ENCODE measurements at places on chromosomes 5 and 9.

GRCh38 chr5:43171451-43171850 lies 20.6 kb upstream of the NIM1K start:
- DNase-seq: no peak

- no peak for DNase-seq
Observed at GRCh38 chr9:110206389-110206788, 1.6 kb downstream of the C9orf152 start.

- DNase-seq: no peak
Observed at GRCh38 chr5:138444774-138445546, 6.1 kb downstream of the REEP2 start.

DNA sequence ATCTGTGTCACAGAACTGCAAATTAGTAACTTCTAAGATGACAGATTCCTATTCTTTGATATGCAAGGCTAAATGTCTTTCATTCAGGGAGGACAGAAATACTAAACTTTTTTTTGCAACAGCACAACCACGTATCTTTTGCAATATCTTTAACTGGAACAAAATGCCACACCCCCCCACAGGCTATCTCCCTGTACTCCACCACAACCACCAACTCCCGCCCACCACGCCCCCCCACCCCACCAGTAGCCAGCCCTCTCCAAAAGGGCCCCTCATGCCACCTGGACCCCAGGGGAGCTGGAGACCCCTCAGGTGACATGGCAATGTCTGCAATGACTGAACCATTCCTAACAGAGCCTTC lies 131.8 kb downstream of the ROR2 start:
- DNase-seq: no peak

- no peak for DNase-seq
Observed at GRCh38 chr9:97980479-97980803, 2.7 kb upstream of the ANP32B start.

GRCh38 chr5:123701511-123702200 lies 189.7 kb downstream of the CSNK1G3 start:
- DNase-seq: no peak

DNA sequence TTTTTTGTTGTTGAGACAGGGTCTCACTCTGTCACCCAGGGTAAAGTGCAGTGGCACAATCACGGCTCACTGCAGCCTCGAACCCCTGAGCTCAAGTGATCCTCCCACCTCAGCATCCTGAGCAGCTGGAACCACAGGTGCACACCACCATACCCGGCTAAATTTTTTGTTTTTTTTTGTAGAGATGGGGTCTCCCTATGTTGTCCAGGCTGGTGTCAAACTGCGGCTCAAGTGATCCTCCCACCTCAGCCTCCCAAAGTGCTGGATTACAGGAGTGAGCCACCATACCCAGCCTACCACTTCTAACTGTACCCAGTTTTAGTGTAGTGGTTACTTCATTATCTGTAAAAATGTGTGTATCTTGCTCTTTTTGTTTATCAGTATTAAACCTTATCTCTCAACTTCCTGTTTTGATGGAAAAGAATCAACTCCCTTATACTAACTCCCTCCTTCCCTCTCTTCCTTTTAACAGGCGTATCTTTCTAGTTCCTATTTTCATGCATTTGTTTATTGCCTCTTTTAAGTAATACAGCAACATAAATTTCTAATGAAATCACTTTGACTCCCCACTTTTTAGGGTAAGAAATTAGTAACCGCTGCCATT lies 33.1 kb downstream of the GRAMD2B start:
- no peak for DNase-seq

- DNase-seq: no peak
Observed at GRCh38 chr9:84139296-84140070, 158.9 kb downstream of the RMI1 start.

DNA sequence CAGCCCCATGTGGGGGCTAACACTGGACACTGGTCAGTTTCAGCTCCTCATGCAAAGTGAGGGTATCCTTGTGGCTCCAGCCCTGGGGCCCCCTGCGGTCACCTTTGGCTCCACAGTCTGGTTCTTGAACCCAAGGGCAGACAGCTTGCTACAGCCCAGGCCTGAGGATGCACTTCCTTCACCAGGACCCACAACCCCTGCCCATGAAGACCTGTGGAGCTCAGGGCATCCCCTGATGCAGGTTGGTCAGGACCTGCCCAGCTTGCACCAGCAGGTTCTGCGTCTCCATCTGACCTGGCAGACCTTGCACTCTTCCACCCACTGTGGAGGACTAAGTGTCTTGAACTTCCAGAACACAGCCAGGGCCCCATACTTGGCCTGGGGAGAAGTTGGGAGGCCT lies 3.7 kb upstream of the MRNIP start:
- no peak for DNase-seq

Measured in NCI-H2171 (cell line).